ENCODE measurements at places on chromosomes 7 and 10.

- DNase-seq, result no peak
These were observed 229.7 kb upstream of the NFE2L3 start for GRCh38 chr7:25922296-25922695.

DNA sequence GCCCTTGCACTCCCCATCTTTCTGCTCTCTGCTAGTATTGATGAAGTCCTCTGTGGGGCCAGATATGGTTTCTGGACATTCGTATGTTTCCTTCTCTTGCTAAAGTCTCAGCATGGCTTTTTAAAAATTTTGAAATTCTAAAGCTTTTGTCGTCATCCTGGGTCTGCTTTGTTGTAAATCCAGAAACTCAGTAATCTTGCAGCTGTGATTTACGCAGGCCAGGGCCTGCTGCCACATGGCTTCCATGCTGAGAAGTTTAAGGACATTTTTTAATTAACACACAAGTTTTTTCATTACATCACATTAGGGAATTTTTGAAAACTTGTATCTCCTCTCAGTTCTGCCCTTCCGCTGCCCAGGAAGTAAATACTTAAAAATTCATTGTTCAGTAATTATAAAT is 686.1 kb upstream of the IGFBP3 start:
- no peak for DNase-seq

DNA sequence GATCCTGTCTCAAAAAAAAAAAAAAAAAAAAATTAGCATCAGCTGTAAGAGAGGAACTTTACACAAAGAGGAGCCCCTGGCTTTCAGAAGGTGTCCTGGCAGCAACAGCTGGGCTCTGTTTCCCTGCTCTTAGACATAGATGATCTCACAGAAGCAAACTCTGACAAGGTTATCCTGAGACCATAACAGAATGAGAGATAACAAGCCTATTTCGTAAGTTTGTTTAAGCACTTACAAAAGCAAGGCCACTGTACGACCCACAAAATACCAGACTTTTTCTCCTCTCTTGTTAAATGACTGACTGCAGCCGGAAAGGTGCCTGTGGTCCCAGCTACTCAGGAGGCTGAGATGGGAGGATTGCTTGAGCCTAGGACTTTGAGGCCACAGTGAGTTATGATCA is 33.3 kb upstream of the OTUD1 start:
- DNase-seq, result no peak

GRCh38 chr10:86959737-86960002 is 1.3 kb downstream of the SNCG start:
- no peak for DNase-seq

DNA sequence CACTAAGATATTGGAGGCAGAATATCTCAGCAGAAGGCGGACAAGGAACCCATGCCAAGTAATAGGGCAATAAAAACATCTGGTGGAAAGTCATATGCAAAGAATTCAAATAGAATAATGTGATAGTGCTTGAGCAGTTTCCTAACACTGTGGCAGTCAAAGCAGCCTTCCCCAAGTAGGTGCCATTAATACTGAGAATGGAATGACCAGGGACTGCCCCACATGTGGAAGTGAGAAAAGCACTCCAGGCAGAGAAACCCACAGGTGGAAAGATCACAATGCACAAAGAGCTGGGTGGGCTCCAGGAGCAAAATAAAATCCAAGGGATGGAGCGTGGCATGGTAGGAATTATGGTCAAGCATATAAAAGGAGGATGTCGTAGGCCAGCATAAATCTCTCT is 64.4 kb upstream of the NME8 start:
- DNase-seq, result no peak

- DNase-seq, result no peak
These were observed 142.8 kb downstream of the ADK start for GRCh38 chr10:74293686-74294371.

GRCh38 chr10:88830643-88831268 is 20.9 kb downstream of the ANKRD22 start:
- DNase-seq, result no peak

DNA sequence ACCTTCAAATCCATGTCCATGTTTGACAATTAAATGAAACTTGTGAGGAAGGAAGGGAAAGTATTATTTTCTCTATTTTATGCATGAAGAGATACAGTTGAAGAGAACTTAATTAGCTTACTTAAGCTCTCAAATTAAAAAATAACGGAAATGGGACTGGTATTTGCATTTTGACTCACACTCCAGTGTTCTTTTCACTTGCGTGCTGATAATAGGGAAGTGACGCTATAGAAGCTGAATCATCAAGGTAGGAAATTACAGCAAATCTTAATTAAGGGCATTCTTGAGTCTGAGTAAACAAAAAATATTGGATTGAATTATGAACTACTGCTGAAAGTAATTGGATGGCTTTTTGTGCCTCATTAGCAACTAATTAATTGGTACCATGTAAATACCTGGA is 44.0 kb upstream of the NPVF start:
- DNase-seq, result no peak

- no peak for DNase-seq
These were observed 7.9 kb downstream of the GPR146 start for GRCh38 chr7:1052031-1052818.

All from inflammatory macrophage (primary cell).